ENCODE measurements at places on chromosomes 11 and 22.

GRCh38 chr22:42596336-42596735 is 18.3 kb downstream of the POLDIP3 start:
- no peak for DNase-seq

- DNase-seq = peak; percentile 80
Observed at GRCh38 chr11:112983887-112984286, 22.7 kb downstream of the NCAM1 start.

GRCh38 chr11:65184146-65184545 is 2.4 kb downstream of the CAPN1 start:
- DNase-seq = no peak

DNA sequence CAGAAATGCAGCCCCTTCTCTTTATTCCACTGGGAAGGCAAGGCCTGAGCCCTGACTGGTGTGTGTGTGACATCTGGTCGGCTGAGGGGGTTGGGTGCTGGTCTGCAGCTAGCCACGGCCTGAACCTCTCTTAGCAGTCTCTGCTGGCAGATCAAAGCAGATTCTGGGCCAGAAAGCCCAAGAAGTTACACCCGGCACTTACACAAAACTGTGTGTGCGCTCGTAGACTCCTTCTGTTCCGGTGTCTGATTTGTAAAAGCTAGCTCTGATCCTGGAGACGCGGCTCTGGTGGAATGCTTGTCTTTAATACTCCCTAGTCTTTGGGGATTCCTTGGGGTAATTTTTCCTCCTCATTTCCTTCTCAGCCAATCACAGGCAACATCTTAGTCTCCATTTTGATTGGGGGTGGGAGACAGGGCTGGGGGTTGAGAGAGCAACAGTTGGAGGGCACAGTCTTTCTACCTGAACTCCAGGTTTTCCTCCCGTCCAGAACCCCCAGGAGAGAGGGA is 5.5 kb downstream of the PKNOX2 start:
- DNase-seq = no peak

DNA sequence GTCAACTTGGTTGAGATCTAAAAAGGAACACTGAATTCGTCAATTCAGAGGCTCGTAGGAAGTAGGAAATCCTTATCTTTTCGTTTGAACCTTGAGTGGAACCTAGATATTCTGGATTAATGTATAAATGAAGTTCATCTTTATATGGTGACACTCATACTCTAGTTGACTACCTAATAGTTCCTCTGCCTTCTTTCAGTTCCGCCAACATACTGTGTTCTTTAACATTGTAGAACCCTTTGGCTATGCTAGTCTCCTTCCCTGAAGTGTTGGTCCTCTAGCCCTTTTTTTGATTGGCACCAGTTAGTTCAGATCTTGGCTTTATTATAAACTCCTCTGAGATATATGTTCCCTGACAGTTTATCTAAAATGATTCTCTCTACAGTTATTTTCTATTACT is 1.5 kb downstream of the ATM start:
- DNase-seq = no peak

DNA sequence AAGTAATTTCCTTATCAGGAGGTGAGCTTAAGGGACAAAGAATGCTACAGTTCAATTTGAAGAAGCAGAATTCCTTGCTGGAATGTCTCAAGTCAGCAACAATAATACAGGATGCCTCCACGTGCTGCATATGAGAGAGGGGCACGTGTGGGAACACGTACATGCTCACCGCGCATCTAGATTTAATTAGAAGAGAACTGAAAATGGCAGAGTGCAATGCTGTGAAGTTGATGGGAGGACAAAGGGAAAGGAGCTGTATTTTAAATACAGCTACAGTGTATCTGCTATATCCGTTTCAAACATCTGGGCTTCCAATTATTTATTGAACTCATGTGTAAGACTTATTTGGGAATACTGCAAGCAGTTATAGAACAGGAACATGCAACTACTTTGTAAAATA is 328.7 kb downstream of the SOX6 start:
- no peak for DNase-seq

- no peak for DNase-seq
Observed at GRCh38 chr11:47394322-47395222, 13.8 kb upstream of the SLC39A13 start.

DNA sequence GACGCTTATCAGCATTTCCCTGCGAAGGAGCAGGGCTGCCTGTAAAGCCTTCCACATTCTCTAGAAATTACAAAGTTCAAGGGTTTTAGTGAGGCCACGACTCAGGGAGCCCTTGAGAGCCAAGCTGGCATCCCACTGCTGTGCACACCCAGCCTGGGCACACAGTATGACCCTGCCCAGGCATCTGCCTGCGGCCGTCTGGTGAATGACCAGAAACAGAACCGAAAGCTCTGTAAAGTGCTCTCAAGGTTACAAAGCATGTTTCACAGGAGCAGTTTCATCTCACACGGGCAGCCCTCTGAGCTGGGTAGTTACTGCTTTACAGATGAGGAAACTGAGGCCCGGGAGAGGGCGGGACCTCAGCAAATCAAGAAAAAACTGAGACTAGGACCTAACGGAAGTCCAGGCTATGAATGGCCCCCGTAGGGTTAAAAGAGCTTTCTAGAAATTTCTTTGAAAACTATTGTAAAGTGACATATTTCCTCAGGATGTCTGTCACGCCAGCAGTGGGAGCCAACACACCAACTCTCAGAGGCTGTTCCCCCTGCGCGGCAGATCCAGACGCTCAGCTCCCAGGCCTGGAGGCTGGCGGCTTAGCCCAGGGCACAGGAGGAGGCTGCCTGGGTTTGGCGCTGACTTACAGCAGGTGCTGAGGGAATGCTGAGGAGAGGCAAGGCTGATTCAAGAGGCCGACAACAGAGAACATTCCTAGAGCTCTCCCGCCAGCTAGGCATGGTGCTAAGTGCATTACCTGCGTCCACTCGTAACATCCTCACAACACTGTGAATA is 7.7 kb upstream of the TCF20 start:
- DNase-seq = no peak

DNA sequence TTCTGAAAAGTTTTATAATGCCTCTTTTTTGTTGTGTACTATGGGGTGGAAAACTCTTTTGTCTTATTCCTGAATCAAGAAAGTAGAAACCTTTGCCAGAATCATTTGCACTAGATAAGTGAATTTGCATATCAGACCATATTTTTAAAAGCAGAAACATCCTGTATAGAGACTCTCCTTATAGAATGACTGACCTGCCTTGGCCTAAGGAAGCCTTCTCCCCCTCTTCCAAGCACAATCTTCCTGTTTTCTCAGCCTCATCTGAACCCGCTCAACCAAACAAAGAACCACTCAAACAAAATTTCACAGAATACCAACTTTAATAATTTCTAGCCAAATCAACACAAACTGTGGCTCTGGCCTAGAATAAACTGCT is 60.3 kb downstream of the SIK3 start:
- no peak for DNase-seq

DNA sequence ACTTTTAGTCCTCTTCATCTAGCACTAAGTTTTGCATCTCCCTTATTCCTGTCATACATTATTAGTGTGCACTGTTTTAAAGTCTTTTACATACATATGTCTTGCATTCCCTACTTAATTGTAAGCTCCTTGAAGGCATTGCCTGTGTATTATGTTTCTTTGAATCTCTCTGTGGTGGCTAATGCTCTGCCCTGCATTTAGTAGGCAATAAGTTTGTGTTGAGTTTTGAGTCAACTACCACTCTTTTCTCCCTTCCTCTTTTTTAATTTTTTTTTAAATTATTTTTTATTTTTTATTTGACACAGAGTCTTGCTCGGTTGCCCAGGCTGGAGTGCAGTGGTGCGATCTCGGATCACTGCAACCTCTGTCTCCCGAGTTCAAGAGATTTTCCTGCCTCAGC is 78.9 kb downstream of the ZBTB16 start:
- no peak for DNase-seq

DNA sequence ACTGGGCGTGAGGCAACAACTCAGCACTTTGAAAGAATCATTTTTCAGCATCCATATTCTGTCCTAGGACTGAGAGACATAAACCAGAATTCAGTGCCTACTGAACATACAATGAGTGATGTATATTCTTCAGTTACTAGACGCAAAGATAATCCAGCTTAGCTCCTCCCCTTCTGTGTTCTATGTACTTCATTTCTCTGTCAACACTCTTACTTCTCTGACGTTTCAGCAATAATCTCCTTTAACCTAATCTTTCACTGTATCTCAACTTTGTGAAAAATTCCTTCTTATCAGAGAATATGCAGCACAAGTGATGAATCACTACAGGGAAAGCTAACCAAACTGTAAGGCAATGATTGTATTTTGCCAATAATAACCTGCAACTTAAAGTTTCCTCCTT is 2.5 kb upstream of the OR51B5 start:
- no peak for DNase-seq

GRCh38 chr11:70133771-70134335 is 55.7 kb downstream of the ANO1 start:
- no peak for DNase-seq

GRCh38 chr22:46803936-46804335 is 41.5 kb downstream of the TBC1D22A start:
- DNase-seq = no peak

- no peak for DNase-seq
Observed at GRCh38 chr11:47104261-47104950, 72.3 kb downstream of the ARFGAP2 start.

DNA sequence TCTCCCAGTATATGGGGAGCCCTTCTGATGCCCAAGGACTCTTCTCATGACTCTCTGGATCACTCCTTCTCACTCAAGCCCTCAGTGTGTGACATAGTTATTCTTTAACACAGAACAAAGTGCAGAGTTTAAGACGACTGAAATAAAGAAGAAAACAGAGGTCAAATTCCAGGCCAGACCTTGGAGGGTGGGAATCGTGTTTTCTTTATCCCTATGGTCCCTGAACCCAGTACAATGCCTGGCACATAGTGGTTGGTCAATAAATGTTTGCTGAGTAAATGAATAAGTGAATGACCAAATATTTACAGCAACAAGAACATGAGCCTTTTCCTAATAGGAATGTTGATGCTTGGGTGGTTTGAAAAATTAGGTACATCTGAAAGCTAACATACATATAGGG is 28.8 kb downstream of the VSTM5 start:
- no peak for DNase-seq

- no peak for DNase-seq
Observed at GRCh38 chr11:134957540-134958335, 545.7 kb upstream of the B3GAT1 start.

DNA sequence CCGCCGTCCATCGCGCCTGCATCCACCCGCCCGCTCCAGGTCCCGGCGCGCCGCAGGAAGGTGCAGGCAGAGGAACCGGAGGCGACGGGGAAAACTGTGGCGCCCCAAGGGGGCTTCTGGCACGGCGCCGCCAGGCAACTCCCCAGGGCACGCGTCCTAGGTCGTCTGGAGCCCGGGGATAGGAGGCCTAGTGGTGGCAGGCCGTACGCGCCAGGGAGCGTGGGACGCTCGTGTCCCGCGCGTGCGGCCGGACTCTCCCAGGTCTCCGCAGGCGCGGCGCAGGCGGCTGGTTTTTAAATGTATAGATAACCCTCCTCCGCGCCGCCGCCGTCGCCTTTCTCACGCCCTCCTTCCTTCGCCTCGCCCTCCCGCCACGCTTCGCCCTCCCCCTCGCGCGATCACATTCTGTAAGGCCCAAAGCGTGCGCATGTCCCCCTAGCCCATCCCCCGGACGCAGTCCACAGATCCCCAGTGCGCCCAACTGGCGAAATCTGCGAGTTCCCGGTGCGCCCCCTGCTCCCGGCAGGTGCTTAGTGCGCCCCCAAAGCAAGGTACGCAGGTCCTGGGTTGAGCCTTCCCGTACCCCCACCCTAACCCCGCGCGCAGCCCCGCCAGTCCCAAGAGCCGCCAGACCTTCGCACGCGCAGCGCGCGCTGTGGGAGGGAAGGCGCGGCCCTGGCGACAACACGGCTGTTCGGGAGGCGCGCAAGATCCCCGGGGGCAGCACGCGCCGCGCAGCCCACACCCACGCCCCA is at the start of gene ASCL2:
Gene ASCL2 (minus strand): TSS at position 267 of the 755 bp plus-strand sequence. CDS start 256 bp downstream, at position 11.
- DNase-seq = no peak

- DNase-seq = no peak
Observed at GRCh38 chr22:43289976-43290721, 53.0 kb downstream of the SCUBE1 start.

- DNase-seq = no peak
Observed at GRCh38 chr11:99371257-99371656, 350.5 kb downstream of the CNTN5 start.

- DNase-seq = no peak
Observed at GRCh38 chr11:134142536-134142935, 73.7 kb downstream of the JAM3 start.

- DNase-seq = no peak
Observed at GRCh38 chr11:57812634-57813033, 51.0 kb downstream of the CTNND1 start.

- no peak for DNase-seq
Observed at GRCh38 chr11:78318321-78319114, 99.1 kb downstream of the GAB2 start.

DNA sequence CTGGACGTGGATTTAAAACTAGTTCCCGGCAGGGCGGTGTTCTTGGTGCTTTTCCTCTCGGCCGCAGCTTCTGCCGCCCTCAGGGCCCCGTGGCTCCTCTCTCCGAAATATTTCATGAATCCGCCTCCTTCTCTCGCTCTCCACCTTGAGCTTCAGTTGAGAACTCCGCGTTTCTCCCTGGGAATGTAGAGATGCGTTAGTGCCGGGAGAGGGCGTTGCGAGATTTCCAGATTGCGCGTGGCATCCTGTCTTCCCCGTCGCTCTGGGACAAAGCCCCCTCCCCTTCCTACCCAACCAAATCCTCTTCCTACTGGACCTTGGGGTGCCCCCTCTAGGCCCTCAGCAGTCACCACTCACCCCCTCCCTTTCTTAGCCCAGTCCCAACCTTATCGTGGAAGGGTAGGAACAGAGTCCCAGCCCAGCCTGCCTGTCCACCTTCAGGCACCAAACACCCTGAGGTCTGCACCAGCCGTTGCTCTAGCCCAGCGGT is 15.5 kb upstream of the RAC2 start:
- no peak for DNase-seq

- no peak for DNase-seq
Observed at GRCh38 chr11:109696191-109696897, 274.4 kb downstream of the C11orf87 start.

DNA sequence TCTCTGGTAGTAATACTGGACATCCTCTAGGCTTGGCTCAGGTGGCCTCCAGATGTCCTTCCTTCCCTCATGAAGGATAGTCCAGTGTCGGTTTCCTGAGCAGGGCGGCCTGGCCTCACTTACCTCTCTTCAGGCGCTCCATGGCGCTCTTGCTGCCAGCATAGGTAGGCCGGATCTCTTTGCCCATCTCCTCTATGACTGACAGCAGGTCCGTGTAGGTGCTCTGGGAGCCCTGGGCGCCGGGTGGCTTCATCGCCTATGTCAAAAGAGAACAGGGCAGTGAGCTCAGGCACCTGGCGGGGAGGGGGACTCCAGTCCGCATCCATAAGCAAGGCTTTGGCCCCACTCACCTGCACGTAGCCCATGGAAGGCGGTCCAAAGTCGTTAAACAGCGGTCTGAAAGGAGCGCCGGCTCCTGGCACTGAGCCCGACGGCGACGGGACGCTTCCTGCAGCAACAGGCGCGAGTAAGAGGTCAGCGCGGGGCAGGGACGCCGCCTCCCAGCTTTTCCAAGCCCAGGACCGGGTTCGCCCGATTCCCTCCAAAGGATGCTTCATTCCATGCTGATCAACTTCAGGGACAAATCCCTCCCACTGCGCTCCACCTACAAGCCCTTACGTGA is 609 bp downstream of the CDK2AP2 start:
- no peak for DNase-seq
